Kasumi-1 (cell line): ENCODE measurements at places on chromosomes 6 and 20.

DNA sequence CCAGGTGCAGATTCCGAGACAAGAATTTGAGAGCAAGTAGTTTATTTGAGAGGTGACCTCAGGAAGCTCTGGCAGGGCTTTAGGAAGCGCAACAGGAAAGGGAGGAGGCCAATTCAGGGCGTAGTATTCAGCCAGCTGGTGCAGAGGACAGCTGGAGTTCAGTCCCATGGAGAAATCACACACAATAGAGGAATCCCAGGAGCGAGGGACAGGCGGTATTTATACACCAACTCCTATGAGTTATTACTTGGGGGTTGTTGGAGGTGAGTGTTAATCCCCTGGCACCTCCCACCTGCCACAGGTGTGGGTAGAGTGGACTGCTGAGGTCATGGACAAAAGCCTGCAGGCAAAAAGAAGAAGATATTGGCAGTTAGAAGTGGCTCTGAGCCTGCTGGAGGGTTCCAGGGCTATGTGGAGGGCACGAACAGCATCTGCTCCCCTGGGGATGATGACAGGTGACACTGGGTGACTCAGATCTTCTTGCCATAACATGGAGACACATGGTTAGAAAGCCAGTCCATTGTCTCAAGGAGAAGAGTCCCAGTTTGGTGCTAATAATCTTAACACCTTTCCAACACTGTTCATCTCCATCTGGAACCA is 13.9 kb upstream of the SULF2 start:
- DNase-seq: no peak

GRCh38 chr20:10832141-10832540 is 158.3 kb upstream of the JAG1 start:
- DNase-seq: no peak

DNA sequence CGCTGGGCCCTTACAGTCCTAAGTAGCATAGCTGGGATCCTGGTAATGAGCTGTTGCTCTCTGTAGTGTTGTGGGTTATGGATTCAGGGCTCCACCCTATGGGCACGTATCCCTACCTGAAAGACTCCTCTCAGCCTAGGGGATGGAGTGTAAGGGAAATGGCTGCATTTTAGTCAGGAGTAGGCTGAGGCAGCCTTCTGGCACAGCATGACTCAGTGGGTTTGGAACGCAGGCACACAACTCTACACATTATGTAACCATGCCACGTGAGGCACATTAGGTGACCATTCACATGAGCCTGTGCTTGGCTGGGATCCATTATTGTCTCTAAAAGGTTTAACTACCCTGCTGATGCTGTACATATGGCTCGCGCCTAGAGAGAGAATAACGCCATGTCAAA is 27.8 kb downstream of the HDDC2 start:
- DNase-seq: no peak

DNA sequence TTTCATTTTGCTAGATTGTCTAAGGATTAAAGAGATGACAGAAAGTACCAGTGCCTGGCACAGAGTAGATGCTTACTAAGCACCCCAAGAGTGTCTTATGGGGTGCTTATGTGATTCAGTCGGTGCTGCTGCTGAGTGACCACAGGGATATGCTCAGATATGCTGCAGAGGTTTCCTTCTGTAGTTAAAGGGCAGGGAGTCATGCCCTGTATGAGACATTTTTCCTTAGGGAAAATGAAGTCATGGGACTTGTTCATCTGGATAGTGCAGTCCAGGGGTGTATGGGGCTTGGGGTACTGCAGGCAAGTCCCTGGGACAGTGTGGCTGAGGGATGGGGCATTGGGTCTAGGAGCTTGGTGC is 25.1 kb downstream of the TOX2 start:
- DNase-seq: no peak

DNA sequence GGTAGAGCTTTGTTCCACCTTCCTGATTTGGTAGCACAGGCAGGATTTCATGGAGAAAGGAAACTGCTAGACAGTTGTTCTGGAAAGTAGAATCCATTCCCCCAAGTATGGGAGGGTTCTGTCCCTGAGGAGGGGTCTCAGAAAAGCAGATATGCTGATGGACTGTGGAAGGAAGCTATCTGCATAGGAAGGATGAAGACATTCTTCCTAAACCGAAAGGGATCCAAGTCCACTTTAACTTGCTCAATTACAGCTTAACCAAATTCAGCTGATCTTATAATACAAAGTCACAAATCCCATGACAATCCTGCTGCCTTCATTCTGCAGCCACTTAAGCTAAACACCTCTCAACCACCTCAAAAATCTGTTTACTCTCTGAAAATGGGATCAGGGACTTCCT is 2.6 kb downstream of the MAN1A1 start:
- no peak for DNase-seq

GRCh38 chr6:36856277-36856676 is 17.0 kb upstream of the CPNE5 start:
- no peak for DNase-seq

GRCh38 chr6:67248077-67248476 is 1387.0 kb upstream of the ADGRB3 start:
- peak; percentile 95 for DNase-seq

DNA sequence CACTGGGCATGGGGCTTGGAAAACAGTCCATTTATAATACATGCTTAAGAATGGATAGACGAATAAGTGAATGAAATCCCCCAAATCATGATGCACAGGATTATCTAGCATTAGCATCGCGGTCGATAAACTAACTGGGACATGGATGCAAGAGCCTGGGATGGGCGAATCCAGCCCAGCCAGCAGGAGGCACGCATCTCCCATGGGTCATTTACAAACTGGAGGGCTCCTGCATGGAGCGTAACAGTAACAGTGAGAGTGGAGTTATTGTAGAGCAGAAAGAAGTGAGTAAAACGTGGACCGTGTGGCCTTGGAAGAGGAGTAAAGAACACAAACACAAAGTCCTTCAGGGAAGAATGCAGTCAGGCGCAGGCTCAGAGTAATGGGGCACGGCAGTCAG is 136.5 kb downstream of the AGPAT4 start:
- DNase-seq: no peak

DNA sequence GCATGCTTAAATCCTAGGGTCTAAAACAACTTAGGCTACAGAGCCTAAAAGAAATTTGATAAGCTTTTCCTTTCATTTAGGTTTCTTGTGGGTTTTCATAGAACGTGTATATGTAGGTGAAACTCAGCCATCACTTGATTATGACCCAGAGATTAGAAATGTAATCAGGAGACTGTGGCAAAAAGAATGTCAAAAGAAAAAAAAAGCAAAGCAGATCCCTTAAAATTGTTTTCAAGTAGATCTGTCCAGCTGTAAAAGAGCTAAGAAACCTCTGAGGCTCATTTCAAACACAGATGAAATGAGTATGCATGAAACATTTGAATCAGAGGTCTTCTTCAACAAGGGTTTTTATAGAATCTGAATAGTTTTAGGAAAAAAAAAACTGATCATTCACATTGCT is 341.3 kb upstream of the PRDM1 start:
- no peak for DNase-seq

DNA sequence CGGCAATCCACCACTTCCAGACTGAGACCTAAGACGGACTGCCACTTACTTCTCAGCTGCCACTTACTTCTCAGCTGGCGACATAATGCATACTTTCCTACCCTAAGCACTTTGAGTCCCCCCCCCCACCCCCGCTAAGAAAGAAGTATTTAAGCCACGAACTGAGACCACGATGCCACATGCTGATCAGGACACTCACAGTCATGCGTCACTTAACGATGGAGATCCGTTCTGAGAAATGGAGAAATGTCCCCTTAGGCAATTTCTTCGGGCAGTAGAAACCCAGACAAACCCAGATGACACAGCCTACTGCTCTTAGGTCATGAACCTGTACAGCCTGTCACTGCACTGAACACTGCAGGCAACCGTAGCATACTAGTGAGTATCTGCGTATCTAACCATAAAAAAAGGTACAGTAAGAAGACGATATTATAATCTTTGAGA is 690 bp downstream of the IFNGR1 start:
- DNase-seq: peak; percentile 39

- peak; percentile 58 for DNase-seq
Observed at GRCh38 chr20:16821211-16822089, 73.3 kb downstream of the OTOR start.

DNA sequence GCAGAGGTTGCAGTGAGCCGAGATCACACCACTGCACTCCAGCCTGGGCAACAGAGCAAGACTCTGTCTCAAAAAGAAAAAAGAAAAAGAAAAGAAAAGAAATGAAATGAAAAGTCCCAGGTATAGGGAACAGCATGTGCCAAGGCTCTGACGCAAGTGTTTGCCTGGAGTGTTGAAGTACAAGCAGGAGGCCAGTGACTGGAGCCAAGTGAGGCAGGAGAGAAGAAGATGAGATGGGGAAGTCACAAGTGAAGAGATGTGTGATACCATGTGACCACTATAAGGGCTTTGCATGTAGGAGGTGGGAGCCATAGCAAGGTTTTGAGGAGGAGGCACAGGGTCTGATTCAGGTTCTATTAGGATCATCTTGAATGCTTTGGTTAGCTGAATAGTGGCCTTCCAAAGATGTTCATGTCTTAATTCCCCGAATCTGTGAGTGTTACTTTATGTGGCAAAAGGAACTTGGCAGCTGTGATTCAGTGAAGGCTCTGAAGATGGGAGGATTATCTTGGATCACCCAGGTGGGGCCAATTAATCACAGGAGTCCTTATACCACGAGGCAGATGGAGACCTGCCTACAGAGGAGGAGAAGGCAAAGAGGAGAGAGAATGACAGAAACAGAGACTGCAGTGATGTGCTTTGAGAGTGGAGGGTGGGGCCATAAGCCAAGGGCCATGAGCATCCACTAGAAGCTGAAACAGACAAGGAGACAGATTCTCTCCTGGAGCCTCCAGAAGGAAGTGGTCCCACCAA is 91.1 kb upstream of the PTPN1 start:
- no peak for DNase-seq

- no peak for DNase-seq
Observed at GRCh38 chr20:51640743-51641142, 98.2 kb upstream of the NFATC2 start.

DNA sequence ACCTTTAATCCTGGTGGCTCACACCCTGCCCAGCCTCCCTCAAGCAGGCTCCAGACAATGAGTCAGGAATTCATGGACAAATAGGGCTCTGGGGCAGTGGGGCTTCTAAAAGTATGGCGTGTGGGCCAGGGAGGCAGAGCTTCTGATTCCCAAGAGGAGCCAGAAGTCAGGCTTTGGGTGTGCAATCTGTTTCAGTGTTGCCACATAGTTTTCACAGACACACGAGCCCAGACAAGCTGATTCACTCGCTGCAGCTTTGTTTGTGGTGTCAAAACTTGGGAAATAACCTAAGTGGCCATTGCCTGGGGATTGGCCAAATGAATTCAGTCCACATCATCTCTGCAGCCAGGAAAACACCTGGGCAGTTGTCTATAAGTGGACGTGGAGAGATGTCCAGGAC is 9.2 kb downstream of the PEDS1 start:
- DNase-seq: no peak
